ENCODE measurements at places on chromosomes 7 and 10. TPM values are rescaled to one million over a fixed set of nuclear protein-coding genes. Genes with fewer than 3 reads are reported as not detected.
A peak's percentile ranks its signal among the peaks of the same experiment; 100 is the strongest.

DNA sequence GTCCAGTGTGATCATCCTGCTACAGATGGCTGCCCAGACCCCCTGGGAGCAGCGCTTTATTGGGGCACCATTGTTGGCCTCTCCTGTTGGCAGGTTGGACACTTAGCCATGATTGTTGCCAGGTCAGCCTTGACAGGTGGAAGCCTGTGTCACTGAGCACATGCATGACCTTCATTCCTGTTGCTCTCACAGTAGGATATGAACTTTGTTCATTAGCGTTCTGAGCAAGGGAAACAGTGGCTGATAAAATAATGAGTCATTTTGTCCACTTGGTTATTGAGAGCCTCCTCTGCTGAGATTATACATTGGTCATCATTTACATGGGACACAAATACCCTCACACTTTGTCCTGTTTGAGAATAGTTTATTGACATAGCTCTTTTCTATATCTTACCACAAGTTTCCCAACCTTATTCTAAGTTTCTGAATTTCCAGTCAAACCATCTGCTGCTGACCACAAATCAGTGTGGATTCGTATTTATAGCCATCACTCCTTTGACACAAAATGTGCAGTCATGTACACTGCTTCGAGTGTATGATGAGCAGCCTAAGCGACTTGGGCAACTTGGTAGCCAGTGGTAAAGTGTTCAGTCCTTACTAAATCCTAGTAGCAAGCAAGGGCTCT, 102.6 kb downstream of the TPST1 start:
- DNase-seq, result peak; percentile 86

GRCh38 chr7:158470336-158470735, 117.3 kb downstream of the PTPRN2 start:
- DNase-seq, result no peak

MEIG1 gene
- 0.26 TPM for total RNA-seq

GRCh38 chr10:117071286-117072050, 66.5 kb upstream of the SHTN1 start:
- peak; percentile 28 for DNase-seq

DNA sequence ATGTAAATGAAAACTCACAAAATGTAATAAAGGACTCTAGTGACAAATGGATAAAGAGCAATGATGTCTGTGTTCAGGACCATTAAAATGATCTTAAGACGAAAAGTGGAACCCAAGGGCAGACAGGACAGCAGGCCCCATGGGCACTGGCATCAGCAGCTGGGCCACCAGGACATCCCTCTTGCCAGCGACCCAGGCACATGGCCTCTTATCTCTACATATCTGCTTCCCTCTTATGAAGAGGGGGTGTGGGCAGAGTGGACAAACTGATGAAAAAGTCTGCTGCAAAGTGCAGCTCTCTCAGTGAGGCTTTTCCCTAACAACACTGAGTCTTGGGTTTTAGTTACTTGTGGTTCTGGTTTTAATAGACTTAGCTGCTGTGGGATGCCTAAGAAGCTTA, 44.8 kb upstream of the ANKRD1 start:
- DNase-seq, result no peak

DNA sequence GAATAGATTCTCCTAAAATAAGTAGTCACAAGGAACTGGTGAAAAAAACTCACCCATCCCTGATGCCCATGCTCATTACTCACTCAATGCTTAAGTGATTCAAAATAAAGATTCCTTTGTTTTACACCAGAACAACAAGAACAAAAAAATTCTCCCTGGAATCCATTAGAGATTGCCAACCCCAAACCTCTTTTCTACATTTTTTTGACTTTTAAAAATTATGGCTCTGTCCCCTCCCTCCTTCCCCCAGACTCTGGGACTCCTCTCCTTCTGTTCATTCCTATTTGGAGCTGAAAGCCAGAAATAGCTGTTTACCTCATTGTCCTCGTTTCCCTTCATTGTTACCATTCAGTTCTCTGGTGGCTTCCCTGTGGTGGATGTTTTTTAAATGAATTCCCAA, 63.2 kb upstream of the FHIP2A start:
- DNase-seq, result peak; percentile 79

DNA sequence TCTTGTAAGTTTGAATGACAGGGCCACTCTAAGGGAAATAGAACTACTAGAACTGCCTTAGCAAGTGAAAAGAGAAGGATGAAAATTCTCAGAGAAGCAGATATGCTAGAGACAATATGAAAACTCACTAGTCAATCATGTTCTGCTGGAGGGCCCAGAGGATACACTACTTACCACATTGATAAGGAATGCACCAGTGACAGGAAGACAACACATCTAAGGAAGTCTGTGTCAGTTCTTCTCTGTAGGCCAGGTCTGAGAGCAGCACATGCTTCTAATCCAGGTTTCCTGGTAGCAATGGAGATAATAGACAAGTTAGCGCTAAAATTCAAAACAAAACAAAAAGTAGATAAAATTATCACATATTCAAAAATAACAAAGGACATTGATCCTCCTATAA, 235.2 kb upstream of the AKR1E2 start:
- no peak for DNase-seq

DNA sequence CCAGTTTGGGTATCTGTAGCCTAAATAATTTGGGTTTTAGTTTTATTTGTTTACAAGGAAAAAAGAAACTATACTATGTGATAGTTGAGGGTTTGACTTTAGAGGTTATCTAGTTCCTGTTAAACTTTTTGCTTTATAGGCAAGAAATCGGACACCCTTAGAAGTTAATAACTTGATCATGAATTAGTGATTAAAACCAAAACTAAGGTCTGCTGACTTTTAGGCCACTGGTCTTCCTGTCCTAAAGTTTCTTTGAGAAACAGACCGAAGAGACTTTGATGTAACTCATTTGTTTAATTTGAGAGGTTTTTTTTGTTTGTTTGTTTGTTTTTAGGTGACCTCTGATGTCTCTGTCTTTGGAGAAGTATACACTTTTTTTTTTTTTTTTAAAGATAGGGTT, 59.7 kb downstream of the PHTF2 start:
- no peak for DNase-seq

DNA sequence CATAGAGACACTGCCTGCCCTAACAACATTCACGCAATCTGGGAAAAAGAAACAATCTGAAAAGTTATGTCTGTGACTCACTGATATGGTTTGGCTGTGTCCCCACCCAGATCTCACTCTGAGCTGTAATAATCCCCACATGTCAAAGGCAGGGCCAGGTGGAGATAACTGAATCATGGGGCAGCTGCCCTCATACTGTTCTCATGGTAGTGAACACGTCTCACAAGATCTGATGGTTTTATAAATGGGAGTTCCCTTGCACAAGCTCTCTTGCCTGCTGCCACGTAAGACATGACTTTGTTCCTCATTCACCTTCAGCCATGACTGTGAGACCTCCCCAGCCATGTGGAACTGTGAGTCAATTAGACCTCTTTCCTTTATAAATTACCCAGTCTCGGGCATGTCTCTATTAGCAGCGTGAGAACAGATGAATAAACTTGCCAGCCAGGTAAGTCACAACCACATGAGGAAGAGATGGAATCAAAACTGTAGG, 341.5 kb upstream of the AOAH start:
- DNase-seq, result peak; percentile 70

GRCh38 chr7:120838281-120838682, 19.7 kb downstream of the TSPAN12 start:
- no peak for DNase-seq

GRCh38 chr10:12391206-12391605, 41.9 kb downstream of the CAMK1D start:
- no peak for DNase-seq

SFXN2 gene
- total RNA-seq, result 1.0 TPM

- DNase-seq, result peak; percentile 97
Observed at GRCh38 chr7:80634505-80634904, 3.9 kb upstream of the CD36 start.

- DNase-seq, result no peak
Observed at GRCh38 chr7:139032473-139032872, 3.4 kb downstream of the ZC3HAV1L start.

DNA sequence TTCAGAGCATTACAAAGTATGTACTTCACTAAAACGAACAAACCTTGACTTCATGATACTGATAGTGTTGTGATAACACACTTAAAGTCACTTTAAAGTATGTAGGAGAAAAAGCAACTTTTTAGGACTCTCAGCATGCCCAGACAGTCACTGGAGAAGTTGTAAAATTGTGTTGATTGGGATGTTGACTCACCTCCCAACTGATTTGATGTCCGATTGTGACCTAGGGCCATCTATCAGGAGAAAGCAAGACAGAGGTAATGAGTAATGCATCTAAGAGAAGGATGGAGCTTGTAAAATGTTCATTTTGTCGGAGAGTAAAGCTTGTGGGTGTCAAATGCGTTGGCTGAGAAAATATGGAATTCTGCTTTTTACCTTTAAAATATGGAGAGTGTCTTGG, 135.4 kb upstream of the SEMA3D start:
- DNase-seq, result no peak

GRCh38 chr10:34613491-34613890, 201.6 kb downstream of the PARD3 start:
- DNase-seq, result no peak

TNRC18 gene
- total RNA-seq, result 32.1 TPM

GRCh38 chr7:137880432-137880831, 33.7 kb upstream of the DGKI start:
- DNase-seq, result peak; percentile 92

- DNase-seq, result no peak
Observed at GRCh38 chr10:125373546-125373945, 213.2 kb upstream of the CTBP2 start.

- no peak for DNase-seq
Observed at GRCh38 chr10:130418731-130419130, 282.5 kb downstream of the GLRX3 start.

GRCh38 chr7:48832303-48832845, 92.0 kb upstream of the CDC14C start:
- no peak for DNase-seq

HHEX gene
- 3.5 TPM for total RNA-seq

DNA sequence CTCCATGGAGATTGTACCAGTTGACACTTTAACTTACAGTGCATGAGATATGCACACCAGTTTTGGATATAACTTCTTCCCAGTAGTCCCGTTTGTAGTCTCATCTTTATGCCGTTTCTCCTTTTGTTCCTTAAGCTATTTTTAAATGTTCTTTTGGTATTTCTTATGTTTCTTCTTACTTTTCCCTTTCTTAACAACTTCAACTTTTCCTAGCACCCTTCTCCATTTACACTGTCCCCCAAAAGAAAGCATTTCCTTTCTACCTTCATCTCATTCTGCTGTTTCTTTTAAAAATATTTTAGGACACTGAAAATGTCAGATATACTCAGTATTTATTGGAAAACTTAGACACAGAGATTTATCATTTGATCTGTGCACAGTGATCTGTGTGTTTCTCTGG, 1.5 kb downstream of the PSMC2 start:
- DNase-seq, result no peak

GRCh38 chr7:100875356-100875751, 451 bp downstream of the SRRT start:
- DNase-seq, result no peak

PCDH15 gene
- total RNA-seq, result under 0.01 TPM

DNA sequence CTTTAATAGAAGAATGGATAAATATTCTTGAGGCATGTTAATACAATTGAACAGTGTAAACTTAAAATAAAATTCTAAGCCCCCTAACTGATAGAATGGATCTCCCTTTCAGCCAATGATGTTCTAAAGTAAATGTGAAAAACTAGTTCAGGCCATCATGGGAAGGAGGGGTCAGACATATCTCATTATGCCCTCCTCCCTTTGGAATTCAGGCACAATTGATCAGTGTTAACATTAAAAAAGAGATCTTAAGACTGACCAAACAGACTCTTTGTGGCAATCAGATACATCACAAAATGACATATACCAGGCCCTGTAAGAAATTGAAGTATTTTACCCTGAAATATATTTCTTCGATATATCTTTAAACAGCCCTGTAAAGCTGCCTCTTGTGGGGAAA, 683.0 kb upstream of the LRRTM3 start:
- DNase-seq, result no peak

GHRHR gene
- not detected for total RNA-seq

PON2 gene
- 43.1 TPM for total RNA-seq

DNA sequence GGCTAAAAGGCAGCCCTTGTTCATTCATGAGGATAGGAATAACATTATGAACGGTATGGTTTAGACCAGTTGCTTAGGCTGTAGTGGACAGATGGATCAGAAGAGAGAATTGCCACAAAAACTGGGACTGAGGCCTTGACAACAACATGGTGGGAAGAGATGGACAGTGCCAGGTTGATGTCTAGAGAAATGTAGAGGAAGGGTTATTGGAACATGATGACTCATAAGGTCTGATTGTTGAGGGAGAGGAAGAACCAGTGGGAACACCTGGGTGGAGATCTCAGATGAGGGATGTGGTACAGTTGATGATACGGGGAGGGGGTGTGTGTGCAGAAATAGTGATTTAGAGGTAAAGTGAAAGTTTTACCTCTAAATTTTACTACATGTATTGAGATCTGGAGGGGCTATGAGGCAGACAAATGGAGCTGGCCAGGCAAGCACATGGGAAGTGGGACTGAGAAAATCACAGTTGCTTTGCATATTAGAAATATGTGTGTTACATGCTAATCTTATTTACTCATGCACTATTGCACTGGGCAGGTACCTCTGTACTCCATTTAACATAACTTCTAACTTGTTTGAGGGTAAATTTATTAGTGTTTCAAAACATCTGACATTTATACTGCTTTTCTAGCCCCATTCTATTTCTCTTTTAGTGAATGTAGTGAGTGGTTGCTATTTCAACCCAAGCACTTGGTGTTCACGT, 65.6 kb downstream of the PLCE1 start:
- DNase-seq, result no peak
